ENCODE measurements at places on chromosomes 3 and 15.

DNA sequence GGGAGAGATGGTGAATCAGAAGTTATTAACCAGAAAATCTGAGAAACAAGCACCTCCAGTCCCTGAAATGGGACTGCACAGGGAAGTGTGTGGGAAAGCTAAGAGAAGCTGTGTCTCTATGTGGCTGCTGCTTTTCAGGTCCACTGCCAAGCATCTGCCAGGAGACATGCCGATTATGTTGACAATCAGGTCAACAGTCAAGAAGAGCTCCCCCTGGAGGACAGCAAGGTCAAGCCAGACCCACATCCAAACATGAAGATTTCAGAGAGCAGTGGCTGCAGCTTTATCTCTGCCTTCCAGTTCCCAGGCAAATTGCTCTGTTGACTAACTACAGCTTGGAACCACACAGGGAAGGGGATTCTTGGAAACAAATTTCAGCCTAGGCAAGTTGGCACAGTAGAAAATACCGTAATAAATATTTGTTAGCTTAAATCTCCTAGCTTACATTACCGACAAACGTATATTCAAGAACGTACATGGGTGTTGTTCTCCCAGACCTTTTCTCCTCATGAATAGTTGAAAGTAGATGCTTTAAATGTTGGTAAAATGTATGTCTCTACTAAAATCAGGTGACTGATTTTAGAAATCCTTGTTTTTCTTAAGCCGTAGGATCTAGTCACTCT, 394.5 kb upstream of the RARB start:
- no peak for DNase-seq

DNA sequence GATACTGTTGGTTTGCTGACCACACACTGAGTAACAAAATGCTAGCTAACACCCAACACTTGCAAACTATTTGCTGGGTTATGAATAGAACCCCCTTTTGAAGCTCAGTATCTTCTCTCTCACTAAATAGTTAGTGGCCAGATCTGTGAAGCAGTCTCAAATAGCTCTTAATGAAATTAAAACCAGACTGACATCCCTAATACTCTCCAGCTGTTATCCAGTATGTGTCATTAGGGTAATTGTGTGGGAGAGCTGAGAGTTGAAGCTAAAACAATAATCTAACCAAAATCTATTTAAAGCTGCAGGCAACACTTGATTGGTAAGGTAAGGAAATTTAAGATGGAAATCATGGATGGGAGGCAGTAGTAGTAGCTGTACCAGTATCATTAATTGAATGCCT, 110.4 kb upstream of the RORA start:
- DNase-seq: no peak

- DNase-seq: no peak
Measured at GRCh38 chr3:182142928-182143327, 431.2 kb downstream of the SOX2 start.

DNA sequence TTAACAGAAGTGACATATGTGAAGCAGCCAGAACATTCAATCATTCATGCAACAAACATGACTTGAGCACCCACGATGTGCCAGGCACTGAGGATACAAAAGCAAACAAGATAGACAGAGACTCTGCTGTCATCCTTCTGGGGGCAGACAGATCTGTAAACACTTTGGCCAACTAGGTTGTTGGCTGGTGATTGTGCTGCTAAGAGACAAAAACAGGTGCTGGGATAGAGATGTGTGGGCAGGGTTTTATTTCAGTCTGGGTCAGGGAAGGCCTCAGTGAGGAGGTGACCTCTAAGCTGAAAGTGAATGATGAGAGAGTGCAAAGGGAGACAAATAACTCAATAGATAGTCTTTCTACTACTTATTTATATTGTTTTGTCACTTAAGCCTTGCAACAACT, 147.0 kb upstream of the VEPH1 start:
- DNase-seq: no peak

GRCh38 chr3:167397826-167398225, 17.7 kb upstream of the ZBBX start:
- DNase-seq: no peak

DNA sequence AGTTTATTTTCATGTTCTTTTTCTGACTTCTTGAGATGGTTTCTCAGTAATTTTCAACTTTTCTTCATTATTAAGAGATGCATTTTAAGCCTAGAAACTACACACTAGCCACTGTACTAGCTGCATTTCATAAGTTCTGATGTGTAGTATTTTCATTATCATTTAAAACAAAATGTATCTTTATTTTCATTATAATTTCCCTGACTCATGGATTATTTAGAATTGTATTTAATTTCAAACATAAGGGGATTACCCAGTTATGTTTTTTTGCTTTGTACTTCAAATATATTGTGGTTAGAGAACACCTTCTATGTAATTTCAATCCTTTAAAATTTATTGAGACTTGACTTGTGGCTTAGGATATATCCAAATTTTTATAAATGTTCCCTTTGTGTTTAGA, 44.5 kb downstream of the STT3B start:
- DNase-seq: no peak

GRCh38 chr3:68924897-68925296, 7.5 kb downstream of the TAFA4 start:
- no peak for DNase-seq

- DNase-seq: peak; percentile 87
Measured at GRCh38 chr15:39624806-39625205, 43.9 kb downstream of the THBS1 start.

DNA sequence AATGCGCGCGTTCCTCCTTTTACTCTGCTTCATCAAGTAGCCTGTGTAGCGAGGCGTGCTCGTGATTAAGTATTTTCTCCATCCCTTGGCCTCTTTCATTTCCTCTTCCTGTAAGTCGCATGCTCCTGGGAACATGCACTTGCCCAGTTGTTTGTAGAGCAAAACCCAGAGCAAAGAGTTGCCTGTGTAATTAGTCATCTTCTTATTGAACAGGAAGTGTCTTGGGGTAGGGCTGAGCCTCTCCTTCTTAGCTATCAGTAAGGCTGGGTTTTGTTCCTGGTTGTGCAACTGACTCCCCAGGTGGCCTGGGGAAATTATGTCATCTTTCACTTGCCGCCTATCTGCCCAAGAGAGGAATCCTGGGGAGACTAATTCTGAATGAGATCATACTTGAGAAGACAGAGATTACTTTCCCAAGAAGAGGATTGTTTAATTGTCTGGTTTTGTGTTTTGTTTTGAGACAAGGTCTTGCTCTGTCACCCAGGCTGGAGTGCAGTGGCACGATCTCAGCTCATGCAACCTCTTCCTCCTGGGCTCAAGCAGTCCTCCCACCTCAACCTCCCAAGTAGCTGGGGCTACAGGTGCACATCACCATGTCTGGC, 14.9 kb downstream of the LIPH start:
- DNase-seq: peak; percentile 36

- DNase-seq: no peak
Measured at GRCh38 chr3:53555068-53555588, 60.7 kb downstream of the CACNA1D start.

DNA sequence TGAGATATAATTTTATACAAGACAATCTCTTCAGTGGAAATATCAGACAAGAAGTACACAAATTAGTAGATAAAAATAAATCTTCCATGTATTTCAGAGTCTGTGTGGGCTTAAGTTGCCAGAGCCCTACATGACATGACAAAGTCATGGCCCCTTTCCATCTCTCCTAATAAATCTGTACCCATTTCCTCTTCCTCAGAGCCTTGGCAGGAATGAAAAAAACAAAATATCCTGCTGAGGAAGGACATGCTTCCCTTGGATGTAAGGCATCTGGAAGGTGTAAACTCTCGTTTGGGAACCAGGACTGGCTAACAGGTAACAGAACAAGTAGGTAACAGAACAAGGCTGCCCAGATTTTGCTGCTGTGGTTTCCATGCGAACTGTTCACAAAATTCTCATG, 148.1 kb downstream of the SNRK start:
- DNase-seq: no peak

GRCh38 chr15:99735868-99736267, 2.6 kb upstream of the LYSMD4 start:
- no peak for DNase-seq

GRCh38 chr3:138256022-138256421, 68.9 kb downstream of the ARMC8 start:
- no peak for DNase-seq

DNA sequence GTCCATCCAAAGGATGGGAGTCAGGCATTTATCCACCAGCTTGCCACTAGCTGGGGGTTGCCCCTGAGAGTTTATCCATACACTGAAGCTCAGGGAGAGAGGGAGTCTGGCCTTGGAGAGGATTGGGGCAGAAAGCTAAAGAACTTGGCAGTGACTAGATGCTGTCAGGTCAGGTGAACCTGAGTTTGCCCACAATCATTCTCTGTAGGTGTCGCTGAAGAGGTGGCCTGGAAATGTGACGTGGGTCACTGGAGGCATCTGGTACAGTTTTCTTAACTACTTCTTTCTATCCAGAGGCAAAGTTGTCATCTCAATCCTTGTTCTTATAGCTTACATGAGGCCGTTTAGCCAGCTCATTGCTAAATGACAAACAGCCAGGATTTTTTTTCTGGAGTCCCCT, 298.0 kb upstream of the CTNNB1 start:
- no peak for DNase-seq

DNA sequence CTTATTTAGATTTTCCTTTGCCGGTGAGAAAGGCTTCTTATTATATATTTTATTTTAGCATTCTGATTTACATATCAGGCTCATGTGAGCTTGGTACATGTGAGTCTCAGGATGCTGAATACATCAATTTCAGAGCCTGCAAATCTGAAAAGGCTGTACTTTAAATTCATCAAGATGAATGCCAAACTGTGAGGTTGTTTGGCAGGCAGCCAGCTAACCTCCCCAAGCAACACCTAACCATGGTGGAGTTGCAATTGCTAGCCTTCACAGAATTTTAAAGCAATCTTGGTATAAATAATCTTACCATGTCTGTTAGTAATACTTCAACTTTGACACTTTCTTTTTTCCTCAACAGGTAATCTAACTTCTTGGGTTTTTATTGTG, 252.5 kb downstream of the CDIN1 start:
- DNase-seq: no peak

GRCh38 chr3:140455521-140456214, 222.2 kb upstream of the TRIM42 start:
- DNase-seq: no peak
